IPS DF 19.7 (cell line): ENCODE measurements at places on chromosomes 2 and 18.

- no peak for DNase-seq
Observed at GRCh38 chr18:31120594-31120993, 18.4 kb upstream of the DSC2 start.

DNA sequence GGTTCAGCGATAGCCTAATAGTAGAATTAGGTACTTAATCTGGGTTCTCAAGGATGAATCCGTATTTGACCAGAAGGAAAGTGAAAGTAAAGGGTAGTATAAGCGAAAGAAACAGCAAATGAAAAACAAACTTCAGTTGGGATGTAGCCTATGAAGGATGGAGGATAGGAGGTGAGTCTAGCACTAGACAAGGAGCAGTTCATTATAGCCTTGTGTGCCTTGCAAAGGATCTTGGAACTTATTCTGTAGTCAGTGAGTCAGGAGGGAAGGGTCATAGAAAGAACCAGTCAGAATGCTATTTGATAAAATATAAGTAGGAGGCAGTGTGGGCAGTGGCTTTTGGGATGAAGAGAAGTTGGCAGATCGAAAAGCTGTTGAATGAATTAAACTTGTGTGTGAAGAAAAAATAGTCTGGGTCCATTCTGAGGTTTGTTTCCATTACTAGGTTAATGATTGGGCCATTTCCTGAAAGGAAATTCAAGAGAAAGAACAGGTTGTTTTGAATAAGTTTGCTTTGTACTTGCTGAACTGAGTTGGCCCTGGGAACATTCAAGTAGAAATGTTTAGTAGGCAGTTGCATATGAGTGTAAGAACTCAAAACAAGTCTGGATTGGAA is 48.5 kb downstream of the ANKRD12 start:
- no peak for DNase-seq

- DNase-seq, result no peak
Observed at GRCh38 chr2:203688798-203689197, 17.6 kb upstream of the CD28 start.

GRCh38 chr2:239540174-239540573 is 139.4 kb upstream of the HDAC4 start:
- DNase-seq, result no peak

DNA sequence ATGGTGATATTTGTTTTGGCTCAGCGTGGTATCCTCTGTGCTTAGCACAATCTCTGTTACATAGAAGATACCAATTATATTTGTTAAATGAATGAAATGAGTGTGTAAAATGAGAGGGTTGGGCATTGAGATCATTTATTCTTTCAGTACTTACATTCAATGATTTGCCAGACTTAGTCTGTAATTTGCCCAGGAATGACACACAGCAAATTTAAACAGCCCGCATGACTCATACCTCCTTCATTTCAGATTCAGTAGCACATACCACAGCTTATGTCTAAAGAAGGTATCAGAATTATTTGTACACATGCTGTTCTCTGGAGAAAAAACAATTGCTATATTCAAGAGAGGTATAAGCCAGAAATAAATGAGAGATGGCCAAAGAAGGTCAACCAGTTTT is 37.0 kb downstream of the KLHL14 start:
- DNase-seq, result no peak

GRCh38 chr2:219789476-219789875 is 162.0 kb downstream of the SLC4A3 start:
- no peak for DNase-seq

GRCh38 chr18:35524226-35524625 is 26.5 kb upstream of the INO80C start:
- DNase-seq, result no peak

- DNase-seq, result no peak
Observed at GRCh38 chr2:233201258-233202013, 50.0 kb upstream of the ATG16L1 start.

DNA sequence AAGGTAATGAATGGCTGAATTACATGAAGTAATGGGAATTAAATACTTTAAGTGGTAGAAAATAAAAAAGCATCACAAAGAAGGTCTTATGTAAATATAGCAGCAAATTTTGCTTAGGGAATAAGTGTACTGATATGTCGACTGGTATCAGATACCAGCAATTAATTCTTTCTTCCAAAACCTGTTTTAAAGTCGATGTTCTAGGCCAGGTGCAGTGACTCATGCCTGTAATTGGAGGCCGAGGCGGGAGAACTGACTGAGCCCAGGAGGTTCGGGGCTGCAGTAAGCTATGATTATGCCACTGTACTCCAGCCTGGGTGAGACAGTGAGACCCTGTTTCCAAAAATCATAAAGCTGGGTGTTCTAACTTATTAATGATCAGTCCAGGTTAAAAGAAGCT is 30.3 kb downstream of the SP3 start:
- DNase-seq, result no peak

GRCh38 chr2:8412586-8412985 is 269.3 kb upstream of the ID2 start:
- DNase-seq, result no peak

GRCh38 chr2:15677141-15677843 is 85.6 kb downstream of the DDX1 start:
- DNase-seq, result no peak

- DNase-seq, result no peak
Observed at GRCh38 chr2:39434233-39434897, 2.7 kb downstream of the MAP4K3 start.

- DNase-seq, result no peak
Observed at GRCh38 chr18:48186861-48187260, 222.3 kb downstream of the ZBTB7C start.

GRCh38 chr2:188787021-188787657 is 187.0 kb upstream of the COL3A1 start:
- no peak for DNase-seq

DNA sequence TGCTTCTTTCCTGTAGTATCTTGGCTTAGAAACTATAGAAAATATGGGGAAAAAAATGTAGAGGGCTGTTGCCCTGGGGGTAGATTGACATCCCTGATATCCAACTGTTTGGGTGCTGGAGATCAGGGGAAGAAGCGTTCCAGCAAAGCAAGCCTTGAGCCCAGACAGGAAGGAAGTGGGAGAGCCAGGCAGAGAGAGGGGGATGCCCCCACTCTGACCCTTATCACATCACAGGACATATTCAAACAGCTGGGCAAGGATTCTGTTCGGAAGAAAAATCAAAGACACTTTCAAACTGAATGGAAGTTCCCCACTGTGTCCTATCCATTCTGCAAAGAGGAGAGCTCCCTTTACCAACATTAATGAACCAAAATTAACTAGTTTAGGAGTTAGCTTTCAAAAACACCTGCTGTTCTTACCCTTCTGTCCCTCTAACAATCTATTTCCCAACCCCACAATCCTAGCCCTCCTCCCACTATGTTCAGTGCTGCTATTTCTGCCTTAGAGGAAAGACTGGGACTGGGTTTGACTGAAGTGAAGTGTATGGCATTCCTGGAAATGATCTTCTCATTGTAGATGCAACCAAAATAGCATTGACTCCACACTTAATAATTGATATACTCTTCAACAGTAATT is 16.9 kb upstream of the KCNG3 start:
- DNase-seq, result no peak

DNA sequence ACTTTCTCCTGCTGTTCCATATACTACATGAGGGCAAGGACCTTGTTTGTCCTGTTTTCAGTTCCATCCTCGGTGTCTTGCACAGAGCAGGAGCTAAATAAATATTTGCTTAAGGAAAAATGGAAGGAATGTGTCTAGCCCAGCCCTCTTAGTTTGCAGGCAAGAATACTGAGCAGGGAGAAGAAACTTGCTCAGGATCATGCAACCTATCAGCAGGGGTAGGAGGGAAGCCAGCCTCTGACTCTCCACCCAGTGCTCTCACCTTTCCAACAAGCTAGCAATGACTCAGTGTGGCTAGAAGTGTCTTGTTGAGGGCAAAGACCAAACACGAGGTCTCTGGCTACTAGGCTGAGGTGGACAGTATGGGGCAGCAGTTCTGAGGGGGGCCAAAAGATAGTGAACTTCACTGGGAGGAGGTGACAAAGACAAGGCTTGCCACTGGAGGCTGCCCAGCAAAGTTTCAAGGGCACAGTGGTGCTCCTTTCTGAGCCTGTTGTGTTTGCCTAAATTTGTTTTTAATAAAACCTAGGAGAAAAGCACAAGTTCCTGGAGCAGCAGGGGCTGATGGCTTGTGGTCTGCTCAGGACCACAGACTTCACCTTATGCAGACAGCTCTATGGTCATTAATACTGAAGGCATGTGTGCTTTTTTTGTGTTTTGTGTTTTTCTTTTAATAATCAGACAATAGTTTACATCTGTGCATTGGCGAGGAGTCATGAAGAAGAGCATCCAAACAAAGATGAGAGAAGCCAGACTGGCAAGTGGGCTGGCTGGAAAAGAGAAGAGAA is 49.1 kb upstream of the CTAGE1 start:
- no peak for DNase-seq

GRCh38 chr18:76153691-76154090 is 341.4 kb downstream of the ZNF516 start:
- no peak for DNase-seq

GRCh38 chr2:1746174-1747064 is 2.1 kb upstream of the PXDN start:
- no peak for DNase-seq

- DNase-seq, result no peak
Observed at GRCh38 chr2:208099682-208100470, 24.4 kb downstream of the CRYGD start.

- DNase-seq, result no peak
Observed at GRCh38 chr18:59057493-59057795, 82.2 kb upstream of the SEC11C start.

GRCh38 chr2:16958266-16958665 is 292.6 kb upstream of the CYRIA start:
- no peak for DNase-seq

GRCh38 chr18:37654731-37655369 is 89.3 kb upstream of the CELF4 start:
- DNase-seq, result no peak

DNA sequence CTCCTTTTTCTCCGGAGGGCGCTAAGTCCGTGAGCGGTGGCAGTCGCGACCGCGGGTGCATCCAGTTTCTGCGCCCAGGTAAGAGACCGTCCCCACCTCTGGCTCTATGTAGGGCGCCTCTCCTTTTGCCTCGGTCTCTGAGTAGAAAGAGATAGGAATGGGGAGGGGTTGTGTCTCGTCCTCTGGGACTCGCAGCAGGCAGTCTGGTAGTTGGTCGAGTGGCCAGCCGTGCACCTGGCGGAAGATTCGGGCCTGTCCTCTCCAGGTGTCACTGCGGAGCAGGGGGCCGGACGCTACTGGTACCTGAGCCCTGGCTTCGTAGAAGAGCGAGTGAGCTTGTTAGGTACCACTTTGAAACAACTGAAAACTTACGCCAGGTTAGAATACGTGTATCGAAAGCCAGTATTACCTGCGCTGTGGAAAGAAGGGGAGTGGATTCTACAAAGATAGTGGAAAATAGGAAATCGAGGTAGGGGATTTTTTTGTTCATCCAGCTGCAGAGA is 403 bp downstream of the MAP2 start:
- no peak for DNase-seq

- no peak for DNase-seq
Observed at GRCh38 chr2:53913721-53914120, 54.0 kb upstream of the GPR75 start.

- no peak for DNase-seq
Observed at GRCh38 chr2:186887107-186888090, 38.4 kb upstream of the ZSWIM2 start.

DNA sequence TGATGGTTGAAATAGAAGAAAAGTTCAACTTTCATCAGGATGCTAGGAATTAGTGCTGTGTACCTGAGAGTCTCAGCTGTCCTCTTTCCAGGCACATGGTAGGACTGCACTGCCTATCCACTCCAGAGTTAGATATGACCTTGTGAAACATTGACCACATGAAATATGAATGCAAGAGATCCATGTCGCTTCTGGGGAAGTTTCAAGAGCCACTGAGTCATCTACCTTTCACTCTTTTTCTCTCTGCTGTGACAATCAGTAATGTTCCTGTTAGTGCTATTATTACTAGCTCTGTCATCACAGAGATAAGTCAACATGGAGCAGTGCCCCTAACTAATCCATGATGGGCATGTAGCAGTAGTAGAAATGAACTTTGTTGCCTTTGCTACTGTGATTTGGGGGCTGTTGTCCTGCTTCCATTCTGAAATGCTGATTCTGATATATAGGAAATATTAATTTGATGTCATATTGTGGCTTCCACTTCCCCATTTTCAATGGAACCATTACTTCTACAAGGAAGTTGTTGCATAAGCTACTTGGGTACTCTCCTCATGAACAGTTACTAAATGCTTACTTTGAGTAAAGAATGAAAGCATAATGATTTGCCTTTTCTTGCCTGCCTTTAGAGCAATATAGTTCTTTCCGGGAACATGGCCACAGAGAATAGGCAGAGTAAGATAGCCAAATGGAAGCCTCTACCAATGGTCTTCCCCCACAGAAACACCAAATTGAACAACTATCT is 192.8 kb upstream of the ZNF521 start:
- no peak for DNase-seq

DNA sequence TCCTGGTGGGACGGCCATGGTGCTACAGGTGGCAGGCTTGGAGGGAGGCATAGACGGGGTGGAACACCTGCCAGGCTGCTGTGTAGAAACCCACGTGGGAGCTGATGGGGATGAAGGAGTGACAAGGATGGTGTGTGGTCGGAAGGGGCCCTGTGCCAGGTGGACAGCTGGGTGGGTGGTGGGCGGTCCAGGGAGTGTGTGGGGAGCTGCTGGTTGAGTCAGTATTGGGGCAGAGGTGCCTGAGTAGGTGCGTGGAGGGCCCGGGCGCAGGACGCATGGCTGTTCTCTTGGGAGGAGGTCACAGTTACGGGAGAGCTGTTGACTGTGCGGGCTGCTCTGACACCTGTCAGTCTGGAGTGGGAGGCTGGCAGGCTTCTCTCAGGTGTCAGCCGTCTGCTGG is 12.6 kb upstream of the D2HGDH start:
- DNase-seq, result no peak

DNA sequence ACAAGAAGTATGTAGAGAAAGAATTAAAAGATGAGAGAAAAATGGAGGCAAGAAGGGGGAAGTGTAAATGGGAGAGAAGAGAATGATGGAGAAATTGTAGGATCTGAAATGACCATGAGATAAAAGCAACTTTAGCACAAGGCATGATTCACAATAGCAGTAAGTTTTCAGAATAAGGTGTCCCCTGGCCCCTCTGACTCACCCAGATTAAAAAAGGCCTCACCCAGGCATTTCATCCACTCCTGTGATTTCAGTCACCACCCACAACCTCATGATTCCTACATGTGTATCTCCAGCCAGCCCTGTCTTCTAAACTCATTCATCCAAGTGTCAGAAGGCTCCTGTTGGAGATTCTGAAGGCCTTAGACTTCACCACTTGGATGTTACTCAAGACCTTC is 56.6 kb downstream of the SP100 start:
- no peak for DNase-seq

- no peak for DNase-seq
Observed at GRCh38 chr18:6718267-6718666, 11.2 kb upstream of the ARHGAP28 start.

GRCh38 chr2:30960213-30960612 is 153.0 kb upstream of the CAPN13 start:
- no peak for DNase-seq

DNA sequence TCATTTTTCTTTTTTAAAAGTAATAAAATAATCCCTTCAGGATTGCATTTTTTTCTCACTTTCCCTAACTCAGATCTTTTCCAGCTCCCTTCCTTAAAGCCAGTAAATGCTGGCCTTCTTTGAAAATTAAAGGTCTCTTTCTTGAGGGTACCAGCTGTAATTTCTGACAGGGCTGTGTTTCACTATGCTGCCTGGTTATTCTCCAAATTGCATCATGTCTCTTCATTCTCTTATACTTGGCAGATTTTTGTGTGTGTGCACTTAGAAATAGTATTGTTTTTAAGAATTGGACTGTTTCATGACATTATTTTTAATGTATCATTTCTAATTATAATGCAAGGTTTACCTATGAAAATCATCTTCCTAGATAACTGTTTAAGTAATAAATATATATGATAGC is 72.0 kb upstream of the EPB41L5 start:
- DNase-seq, result no peak
